T-helper 2 cell treated with Interferon-gamma antibody and Interleukin-4, amounts not matched to agents 100 ng/mL and 5 ng/mL, for 36 hours (primary cell): ENCODE measurements at places on chromosomes 12 and 14. TPM values are rescaled to one million over a fixed set of nuclear protein-coding genes. Genes with fewer than 3 reads are reported as not detected.

Gene ZFYVE21
- total RNA-seq: 16.4 and 20.0 TPM in 2 replicates

Gene PTPRR
- total RNA-seq: not detected in 2 replicates

Gene ARHGAP9
- total RNA-seq: 171 and 172 TPM in 2 replicates

Gene MUCL1
- total RNA-seq: not detected in 2 replicates

Gene KLRD1
- 0.50 and 0.70 TPM in 2 replicates for total RNA-seq

Gene SLC38A4
- not detected in 2 replicates for total RNA-seq

Gene FANCM
- total RNA-seq: 17.1 and 17.4 TPM in 2 replicates

Gene IAPP
- total RNA-seq: not detected in 2 replicates
